ENCODE measurements at places on chromosomes 13 and 19.

DNA sequence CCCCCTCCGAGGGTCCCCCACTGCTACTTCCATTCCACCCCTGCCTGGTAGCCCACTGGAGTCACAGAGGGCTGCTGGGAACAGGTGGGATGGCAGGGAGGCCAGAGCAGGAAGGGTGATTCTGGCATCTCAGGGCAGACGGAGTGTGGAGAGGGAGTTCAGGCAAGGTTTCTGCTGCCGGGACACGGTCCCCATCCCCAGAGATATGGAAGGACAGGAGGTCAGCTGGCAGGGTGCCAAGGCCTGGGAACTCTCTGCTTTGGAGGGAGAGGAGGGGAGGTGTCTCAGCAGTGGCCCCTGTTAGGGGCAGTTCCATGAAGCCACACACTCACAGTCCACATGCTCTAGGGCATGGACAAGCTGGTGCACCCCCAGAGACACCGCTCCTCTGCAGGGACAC is 68.1 kb downstream of the CHST8 start:
- no peak for DNase-seq

DNA sequence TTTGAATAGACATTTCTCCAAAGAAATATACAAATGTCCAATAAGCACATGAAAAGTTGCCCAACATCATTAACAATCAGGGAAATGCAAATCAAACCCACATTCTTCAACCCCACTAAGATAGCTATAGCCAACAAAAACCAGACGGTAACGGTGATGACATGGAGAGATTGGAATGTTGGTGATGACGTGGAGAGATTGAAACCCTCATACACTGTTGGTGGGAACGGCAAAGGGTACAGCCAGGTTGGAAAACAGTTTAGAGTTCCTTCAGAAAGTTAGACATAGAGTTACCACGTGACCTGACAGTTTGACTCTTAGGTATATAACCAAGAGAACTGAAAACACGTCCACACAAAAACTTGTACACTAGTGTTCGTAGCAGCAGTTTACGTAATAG is 48.1 kb downstream of the TNFRSF19 start:
- DNase-seq: no peak

DNA sequence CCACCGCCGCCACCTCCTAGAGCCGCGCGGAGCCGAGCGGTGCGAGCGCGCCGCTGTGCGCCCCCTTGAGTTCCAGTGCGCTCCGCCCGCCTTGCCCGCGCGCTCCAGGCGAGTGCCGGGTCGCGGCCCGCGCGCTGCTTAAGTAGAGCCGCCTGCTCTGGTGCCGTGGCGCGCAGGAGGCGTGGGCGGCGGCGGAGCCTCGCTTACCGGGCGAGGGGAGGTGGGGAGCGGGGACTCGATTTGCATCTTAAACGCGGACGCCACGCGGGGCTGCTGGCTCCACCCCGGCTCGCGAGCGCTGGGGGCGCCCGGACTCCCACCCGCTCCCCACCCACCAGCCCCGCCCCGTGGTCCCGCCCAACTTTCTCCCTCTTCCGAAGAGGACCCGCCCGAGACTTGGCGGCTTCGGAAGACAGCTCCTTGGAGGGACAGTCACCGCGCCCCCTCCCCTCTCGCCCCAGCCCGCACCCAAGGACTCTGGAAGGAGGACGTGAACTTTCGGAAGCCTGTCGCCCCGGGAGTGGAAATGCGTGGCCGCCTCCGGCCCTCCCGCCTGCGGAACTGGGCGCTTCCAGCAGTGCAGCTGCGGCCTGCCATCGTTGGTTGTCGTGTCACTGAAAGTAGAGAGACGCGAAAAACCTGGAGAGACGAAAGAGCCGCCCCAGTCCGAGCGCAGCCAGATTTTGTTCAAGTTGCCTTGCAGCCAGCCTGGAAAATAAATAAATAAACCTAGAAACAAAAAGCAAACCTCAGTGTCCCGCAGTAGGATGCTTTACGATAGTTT is at the start of gene KCTD12:
KCTD12 (minus strand) TSS at position 114 of the 784 bp plus-strand sequence. CDS start 257 bp downstream, outside the sequence.
- peak; percentile 75 for DNase-seq

DNA sequence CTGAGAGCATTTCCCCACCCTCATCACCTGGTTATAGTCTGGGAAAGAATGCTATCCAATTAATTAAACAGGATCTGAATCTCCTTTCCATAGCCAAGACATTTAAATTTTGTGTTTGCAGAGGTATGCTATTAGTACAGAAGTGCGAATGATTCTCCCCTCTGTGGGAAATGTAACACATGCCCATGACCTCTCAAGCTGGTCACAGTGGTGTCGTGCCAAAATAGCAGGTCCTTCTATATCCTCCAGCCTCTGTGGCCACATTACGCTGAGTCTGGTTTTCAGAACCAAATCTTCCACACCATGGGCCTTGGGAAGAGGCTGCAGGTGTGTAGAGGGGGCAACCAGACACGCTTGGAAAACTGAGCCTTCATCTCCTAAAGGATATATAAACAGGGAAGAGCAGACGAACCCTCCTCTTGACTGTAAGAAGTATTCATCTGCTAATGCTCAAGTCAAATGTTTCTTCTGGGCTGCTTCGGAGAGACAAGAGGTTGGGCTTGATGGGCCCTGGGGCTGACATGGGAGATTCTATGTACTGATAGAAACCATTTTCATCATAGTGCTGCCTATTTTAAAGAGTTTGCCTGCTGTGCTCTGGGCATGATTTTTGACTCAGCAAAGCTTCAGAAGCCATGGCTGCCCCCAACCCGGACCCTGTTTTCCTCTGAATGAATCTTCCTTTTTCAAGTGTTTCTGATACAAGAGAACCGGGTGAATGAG is 197.6 kb downstream of the DNAJC15 start:
- no peak for DNase-seq

DNA sequence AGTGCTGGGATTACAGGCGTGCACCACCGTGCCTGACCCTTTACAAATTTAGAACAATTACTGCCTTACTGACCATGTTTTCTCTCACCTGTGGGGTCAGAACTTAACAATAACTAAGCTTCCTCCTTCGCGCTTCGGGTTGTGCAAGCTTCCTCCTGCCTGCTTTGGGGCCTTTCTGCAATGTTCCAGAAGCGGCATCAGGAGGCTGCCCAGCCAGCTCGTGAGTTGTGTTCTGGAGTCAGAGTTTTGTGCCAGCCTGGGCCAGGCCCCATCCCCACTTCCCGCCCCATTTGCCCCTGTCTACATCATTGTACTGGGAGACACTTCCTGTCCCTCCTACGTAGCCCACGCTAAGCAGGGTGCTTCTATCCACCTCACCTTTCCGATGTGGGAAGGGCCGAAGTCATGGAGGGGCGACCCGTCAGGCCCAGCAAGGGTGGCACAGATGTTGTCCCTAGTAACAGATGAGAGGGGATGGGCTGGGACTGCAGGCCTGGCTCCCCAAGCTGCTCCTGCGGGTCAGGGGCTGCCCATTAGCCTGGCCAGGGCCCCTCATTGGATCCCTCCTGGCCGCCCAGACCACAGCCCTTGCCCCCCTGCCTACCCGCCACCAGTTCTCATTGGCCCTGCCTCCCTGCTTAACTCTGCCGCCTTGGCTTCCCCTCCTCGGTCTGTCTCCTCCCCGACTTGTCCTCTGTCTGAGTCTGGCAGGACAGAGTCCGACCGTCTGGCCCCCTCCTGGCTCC is 13.4 kb downstream of the UHRF1 start:
- no peak for DNase-seq

DNA sequence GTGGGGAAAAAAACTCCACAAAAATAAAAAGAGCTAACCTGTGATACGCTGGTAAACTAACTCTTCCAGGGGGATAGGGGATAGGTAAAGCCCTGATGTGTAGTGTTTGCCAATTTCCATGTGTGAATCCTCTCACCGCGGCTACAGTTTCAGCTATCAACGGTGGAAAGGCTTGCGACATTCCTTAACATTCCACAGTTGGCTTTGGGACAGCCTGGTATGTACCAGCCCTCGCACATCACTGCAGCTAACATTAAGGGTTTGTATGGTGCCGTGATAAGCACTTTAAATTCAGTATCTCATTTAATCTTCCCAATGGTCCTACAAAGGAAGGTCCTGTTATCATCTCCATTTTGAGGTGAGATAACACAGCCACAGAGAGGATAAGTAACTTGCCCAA is 112.4 kb downstream of the KATNAL1 start:
- DNase-seq: no peak

- no peak for DNase-seq
These were observed 676.2 kb downstream of the GPC5 start for GRCh38 chr13:92074658-92075057.

DNA sequence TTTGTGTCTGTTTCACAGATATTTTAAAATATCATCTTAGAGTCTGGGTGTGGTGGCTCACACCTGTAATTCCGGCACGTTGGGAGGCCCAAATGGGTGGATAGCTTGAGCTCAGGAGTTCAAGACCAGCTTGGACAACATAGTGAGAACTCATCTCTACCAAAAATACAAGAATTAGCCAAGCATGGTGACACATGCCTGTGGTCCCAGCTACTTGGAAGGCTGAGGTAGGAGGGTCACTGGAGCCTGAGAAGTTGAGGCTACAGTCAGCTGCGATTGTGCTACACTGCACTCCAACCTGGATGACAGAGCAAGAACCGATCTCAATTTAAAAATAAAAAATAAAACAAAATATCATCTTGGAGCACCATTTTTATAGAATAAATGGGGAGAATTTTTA is 1247.6 kb upstream of the MIR17HG start:
- no peak for DNase-seq

GRCh38 chr13:50518131-50518530 is 325.4 kb downstream of the DLEU7 start:
- no peak for DNase-seq

GRCh38 chr13:42229287-42229686 is 42.7 kb upstream of the AKAP11 start:
- no peak for DNase-seq

DNA sequence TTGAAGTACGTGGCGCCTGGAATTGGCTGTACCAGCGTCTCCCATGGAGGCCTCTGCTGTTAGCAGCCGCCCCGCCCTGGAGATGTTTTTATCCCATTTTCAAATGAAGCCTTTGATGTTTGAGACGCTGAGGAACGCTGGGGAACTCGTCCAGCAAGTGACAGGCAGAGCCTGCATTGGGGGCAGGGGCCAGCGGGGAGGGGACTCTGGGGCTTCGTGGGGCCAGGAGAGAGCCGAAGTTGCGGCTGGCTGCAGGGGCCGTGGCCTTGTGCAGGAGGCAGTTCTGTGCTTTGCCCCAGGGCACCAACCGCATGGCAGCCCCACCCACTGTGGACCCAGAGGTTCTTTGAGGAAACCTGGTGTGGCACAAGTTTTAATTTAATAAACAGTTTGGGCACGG is 13.5 kb downstream of the SPPL2B start:
- DNase-seq: no peak

DNA sequence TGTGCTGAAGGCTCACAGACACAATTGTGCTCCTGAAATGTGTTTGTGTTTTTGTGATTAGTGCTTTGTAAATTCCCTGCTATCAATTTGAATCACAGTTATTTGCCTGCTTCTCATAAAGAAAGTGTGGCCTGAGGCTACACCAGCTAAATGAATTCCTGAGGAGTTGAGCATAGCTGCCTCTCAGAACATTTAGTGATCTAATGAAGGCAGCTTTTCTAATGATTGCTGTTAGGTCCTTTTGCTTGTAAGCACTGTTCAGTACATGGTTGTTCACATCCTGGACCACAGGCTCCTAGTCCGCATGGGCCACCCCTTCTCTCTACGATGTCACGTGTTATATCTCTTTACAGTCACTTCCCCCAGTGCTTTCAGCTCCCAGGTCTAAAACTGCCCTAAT is 238.2 kb downstream of the B3GLCT start:
- DNase-seq: no peak

- DNase-seq: no peak
These were observed 39.0 kb upstream of the PSG9 start for GRCh38 chr19:43308244-43308815.

DNA sequence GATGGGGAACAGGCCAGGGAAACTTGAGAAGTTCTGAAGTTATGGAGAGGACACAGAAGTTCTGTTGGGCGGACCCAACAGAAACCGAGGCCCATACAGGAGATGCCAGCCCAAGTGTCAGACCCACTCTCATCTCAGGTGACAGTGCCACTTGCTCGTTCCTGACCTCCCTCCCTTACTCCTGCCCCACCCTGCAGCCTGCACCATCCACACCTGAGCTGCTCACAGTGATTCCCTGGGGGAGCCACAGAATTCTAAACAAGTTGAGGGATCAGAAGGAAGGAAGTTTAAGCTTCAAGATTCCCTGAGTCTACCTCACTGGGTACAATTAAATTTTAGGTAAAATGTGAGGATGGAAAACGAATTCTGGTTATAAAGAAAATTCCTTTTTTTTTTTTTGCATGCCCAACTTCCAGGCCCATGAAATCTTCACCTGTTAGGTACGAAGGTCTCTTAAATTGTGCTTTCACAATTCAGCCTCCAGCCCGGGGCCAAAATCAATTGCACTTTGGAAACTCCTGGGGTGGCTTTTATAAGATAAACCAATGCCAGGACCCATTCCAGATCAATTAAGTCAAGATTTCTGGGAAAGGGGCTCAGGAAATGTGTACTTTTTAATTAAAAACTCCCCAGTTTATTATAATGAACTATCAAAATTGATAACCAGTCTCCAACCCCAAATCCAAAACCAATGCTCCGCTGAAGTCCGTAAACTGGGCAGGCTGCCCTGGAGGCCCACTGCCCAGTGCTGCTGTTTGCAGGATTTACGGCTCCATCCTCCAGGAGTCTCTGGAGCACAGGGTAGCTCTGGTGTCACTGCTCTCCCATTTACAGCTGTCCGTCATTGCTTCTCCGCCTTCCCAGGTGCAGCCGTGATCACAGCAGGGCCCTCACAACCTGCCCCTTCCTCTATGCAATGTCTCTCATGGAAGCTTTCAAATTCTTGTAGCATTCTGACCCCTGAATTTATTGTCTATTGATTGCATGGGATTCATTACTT is 643.5 kb downstream of the UQCRFS1 start:
- DNase-seq: no peak

DNA sequence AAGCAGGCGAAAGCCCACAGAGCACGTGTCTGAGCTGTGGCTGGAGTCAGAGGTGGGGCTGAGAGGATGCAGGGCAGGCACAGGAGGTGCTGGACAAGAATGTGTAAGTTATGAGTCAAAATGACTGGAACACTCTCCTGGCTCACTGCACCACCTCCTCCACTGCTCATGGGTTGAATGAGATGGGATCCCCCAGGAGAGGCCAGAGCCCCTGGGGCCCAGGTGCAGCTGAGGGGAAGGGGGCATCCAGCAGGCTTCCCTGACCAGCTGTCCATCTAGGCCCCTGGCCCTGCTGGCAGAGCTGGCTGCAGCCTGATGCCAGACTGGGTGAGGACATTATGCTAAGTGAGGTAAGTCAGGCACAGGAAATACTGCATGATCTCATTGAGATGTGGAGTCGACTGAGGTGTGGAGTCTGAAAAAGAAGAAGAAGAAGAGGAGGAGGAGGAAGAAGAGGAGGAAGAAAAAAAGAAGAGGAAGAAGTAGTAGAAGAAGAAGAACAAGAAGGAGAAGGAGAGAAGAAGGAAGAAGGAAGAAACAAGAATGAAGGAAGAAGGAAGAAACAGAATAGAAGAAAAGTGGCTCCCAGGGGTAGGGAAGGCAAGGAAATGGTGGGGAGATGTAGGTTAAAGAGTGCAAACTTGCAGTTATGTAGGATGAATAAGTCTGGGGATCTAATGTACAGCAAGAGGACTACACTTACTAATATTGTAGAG is 747.4 kb downstream of the UQCRFS1 start:
- DNase-seq: no peak

All from CD4-positive, alpha-beta T cell treated with Interleukin-6 at 100 ng/mL for 8 hours (primary cell).